Left renal cortex interstitium (tissue), 4 donors: ENCODE measurements at places on chromosomes 2 and 18. TPM values are rescaled to one million over a fixed set of nuclear protein-coding genes. Genes with fewer than 3 reads are reported as not detected.

DNA sequence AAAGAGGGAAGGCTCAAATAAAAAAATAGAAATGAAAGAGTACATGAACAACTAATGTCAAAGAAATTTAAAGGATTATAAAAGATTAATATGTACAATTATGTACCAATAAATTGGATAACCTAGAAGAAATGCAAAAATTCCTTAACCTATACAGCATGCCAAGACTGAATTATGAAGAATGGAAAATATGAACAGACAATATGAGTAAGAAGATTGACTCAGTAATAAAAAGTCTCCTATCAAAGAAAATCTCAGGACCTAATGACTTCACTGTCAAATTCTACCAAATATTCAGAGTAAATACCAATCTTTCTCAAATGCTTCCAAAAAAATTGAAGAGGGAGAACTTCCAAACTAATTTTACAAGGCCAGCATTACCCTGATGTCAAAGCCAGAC is 120.2 kb upstream of the SPOPL start:
- no peak for DNase-seq

GRCh38 chr2:172877826-172878225 is 142.2 kb downstream of the RAPGEF4 start:
- DNase-seq = no peak

GRCh38 chr2:211455216-211455841 is 898.9 kb downstream of the CPS1 start:
- DNase-seq = no peak

GRCh38 chr2:20576598-20577115 is 74.2 kb downstream of the HS1BP3 start:
- DNase-seq = no peak

- DNase-seq = no peak
Observed at GRCh38 chr2:31241625-31242270, 7.8 kb downstream of the EHD3 start.

Gene SERPINB10
- 0.38 TPM for polyA plus RNA-seq

DNA sequence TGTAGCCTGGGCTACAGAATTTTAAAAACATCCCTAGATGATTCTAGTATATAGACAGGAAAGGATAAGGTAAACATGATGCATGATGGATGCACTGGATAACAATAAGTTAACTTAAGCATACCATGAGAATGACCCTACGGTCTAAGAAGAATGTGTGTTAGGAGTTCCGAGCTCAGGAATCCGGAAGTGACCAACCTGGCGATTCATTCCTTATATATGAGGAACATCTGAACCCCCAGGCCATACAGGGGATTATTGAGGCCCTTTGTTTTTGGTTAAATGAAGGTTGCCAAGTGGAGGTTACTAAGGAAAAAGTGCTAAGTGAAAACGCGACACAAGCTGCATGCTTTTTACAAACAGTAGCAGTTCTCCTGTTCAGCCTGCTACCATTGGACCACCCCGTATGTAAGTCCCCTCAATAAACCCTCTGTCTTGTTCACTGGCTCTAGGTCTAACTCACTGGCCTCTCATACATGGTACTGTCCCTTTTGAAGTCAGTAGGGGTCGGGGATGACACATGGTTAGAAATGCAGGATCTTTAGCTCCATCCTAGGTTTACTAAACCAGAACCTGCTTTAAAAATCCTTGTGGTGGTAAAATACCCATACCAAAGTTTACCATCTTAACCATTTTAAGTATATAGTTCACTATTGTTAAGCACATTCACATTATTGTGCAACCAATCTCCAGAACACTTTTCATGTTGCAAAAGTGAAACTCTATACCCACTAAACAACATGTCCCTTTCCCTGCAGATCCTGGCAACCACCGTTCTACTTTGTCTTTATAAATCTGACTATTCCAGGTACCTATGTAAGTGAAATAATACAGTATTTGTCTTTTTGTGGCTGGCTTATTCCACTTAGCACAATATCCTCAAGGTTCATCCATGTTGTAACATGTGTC is 111.0 kb upstream of the MAP4K3 start:
- no peak for DNase-seq

DNA sequence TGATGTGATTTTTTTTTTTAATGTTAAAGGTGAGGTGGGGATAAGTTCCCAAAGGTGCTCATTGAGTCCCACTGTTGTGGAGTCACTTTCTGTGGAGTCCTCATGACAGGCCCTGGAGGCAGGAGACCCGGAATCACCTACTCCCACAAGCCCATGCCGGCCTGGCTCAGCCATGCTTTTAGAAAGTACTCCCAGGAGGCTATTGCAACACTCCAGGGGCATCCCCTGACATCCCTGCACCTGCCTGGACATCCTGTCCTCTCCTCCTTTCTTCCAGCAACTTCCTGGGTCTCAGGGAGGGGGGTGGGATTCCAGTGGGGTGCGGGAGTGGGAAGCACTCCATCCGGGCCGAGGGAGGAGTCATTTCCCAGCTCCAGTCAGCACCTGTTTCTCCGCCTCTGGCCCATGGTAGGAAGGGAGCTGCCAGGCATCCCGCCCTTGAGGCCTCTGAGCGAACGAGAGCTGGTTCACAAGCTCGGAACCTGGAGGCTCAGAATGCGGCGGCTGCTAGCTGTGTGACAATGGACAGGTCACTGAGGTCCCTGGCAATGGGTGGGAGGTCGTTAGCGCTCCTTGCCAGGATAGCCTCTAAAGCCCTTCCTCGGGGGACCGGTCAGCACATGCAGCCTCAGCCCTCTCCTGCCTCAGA is 163.9 kb upstream of the ID2 start:
- no peak for DNase-seq

Gene TNFAIP6
- 1.4 TPM for polyA plus RNA-seq

- no peak for DNase-seq
Observed at GRCh38 chr2:65491381-65491905, 59.0 kb upstream of the SPRED2 start.

- DNase-seq = no peak
Observed at GRCh38 chr2:181742922-181743722, 62.8 kb upstream of the NEUROD1 start.

DNA sequence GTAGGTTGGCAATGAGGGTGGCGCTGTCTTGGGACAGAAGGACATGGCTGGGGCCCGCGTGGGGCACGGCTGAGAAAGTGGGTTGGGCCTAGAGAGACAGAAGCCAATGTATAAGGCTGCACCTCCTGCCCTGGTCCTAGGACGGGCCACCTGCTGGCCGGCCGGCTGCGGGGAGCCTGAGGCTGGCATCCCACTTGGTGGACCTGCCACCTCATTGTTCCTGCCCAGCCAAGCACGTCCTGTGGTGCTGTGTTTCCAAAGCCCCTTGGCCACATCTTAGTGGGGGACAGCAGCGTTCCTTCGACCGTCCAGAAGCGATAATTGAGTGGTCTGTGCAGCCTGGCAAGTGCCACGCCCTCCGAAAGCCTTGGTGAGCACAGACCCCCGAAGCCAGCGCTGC is 223.9 kb downstream of the LDLRAD4 start:
- DNase-seq = no peak

Gene SLC38A11
- polyA plus RNA-seq = 9.8 TPM

GRCh38 chr2:199458009-199458805 is 468 bp upstream of the SATB2 start:
- DNase-seq = no peak

Gene ZNF638
- 212 TPM for polyA plus RNA-seq

- no peak for DNase-seq
Observed at GRCh38 chr2:98127229-98127989, 40.4 kb downstream of the VWA3B start.

DNA sequence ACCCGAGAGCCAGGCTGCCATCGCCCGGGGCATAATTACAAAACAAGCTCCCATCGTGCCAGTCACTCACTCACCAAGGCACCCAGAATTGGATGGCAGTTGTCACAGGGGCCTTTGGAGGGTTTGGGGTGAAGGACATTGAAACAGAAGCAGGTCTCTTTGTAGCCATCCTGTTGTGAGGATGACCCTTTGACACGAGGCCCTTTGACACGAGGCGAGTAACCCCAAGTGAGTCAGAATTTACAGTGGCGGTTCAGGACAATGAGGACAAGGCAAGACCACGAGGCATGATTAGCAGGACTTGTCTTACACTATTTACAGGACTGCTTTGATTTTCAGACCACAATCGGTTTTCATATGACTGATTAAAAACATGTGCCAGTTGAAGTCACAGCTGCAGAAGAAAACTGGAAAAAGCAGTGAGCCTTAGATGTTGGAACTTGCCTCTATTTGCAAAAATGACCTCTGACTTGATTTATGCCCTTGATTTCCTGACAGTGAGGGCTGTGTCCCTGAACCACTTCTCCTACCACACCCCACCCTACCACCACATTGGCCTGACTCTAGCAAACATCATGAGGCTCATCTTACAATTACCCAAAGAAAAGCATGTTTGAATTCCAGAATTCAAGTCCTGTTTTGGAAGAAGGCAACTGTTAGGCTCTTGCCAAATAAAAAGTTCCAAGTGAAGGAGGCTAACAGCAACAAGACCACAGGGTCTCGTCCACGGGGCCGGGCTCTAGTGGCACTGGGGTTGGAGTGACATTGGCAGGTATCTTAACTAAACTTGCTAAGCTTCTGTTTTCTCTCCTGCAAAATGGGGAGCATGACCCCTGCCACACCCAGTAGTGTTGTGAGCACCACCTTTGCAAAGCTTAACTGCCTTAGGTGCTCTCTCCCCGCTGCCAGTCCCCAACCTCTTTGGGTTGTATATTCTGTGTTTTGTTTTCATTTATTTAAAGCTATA is 64.4 kb upstream of the FOSL2 start:
- DNase-seq = no peak

- DNase-seq = no peak
Observed at GRCh38 chr18:326846-327245, 59.0 kb upstream of the THOC1 start.

Gene GAL3ST2
- 0.69 TPM for polyA plus RNA-seq

Gene PASK
- 26.7 TPM for polyA plus RNA-seq

DNA sequence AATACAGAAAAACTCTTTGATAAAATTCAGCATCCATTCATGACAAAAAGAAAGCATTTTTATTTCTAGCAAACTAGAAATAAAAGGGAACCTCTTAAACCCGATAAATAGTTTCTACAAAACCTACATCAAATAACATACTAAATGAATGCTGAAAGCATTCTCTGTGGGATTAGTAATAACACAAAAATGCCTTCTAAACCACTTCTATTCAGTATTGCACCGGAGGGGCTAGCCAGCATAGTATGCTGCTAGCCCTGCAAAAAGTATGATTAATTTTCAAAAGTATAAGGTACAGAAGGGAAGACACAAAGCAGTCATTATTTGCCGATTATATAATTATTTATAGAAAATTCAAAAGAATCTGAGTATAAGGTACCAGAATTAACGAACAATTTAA is 145.2 kb downstream of the DTNB start:
- no peak for DNase-seq
